ENCODE measurements at places on chromosomes 1 and 21.
A peak's percentile ranks its signal among the peaks of the same experiment; 100 is the strongest.

- DNase-seq = no peak
Measured at GRCh38 chr1:121538943-121539575, 354.3 kb downstream of the SRGAP2C start.

DNA sequence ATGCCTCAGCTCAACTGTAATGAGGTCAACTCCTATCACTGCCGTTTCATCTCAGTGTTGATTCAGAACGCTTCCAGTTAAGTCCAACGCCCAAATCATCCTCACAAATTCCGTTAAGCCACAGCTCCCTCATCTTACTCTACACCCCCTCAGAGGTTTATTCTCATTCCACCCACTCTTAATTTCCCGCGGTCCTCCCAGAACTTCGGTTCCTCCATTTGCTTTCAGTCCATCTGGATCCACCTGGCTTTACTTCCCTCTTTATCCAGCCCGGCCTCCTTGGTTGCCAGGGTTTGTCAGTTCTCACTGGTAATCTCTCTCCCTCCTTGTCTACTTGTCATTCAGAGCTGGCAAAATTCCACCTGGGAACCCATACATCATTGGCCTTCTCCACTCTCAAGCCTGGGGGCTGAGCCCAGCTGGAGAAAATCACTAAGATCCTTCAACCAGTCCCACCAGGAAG lies 51.3 kb upstream of the RUNX1 start:
- no peak for DNase-seq

DNA sequence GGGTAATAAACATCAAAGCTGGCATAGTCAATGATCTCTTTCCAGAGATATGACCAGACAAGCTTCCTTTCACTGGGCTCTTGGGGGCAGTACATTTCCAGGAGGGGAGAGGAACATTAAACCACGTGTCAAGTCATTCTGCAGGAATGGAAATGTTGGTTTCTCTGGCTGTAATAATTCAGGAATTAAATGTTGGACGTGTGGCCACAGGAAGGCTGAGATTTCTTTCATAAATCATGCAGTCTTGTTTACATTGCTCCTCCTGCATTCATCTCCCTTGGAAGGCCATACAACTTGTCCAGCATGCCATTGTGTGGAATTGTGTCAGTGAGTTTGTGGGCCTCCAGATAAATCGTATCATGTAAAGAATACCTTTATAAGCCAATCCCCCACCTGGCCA lies 259.2 kb downstream of the ADGRL2 start:
- no peak for DNase-seq

- no peak for DNase-seq
Measured at GRCh38 chr1:101438359-101438758, 201.5 kb downstream of the S1PR1 start.

DNA sequence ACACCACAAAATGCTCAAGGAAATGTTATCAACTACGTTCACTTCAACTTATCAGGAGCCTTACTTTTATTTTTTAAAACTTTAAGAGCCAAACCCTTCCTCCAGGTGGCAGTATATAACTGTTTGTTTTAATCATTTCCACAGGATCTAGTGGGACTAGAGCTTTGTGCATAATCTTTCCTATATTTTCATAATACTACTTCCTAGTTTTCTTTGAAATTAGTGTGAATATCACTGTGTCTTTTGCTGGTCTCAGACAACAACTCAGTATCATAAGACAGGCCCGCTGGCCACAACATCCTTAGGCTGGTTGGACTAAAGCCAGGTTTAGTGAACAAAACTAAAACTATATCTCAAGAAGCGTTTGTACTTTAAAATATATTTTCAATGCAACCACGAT lies 145.5 kb downstream of the TIAM1 start:
- DNase-seq = no peak

DNA sequence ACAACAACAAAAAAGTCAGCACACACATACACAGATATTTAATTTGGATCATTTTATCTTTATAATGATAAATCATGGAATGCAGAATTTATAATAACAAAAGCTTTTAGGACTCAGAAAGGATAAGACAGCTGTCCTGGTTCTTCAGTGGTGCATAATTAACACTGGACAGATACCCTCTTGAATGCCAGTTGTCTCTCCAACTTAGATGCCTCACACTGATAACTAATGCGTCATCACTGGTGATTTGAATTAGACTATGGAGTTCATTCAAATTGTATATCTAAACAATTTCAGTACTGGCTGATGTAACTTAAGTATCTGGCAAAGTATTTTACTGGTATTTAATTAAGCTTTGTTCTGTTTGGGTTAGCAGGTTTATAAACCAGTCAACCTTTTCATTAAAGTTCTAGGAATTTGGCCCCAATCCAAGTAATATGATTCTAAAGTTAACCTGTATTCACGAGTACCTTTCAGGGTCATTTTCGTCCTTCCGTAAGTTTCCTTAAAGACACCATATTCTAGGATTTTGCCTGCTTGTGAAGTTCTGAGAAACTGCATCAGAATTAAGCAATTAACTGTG lies 1199.5 kb upstream of the TMPRSS15 start:
- no peak for DNase-seq

- no peak for DNase-seq
Measured at GRCh38 chr21:17911628-17912027, 92.5 kb upstream of the C21orf91 start.

- no peak for DNase-seq
Measured at GRCh38 chr1:8567146-8567545, 249.2 kb downstream of the SLC45A1 start.

- no peak for DNase-seq
Measured at GRCh38 chr21:22927469-22927868, 1929.3 kb downstream of the NCAM2 start.

DNA sequence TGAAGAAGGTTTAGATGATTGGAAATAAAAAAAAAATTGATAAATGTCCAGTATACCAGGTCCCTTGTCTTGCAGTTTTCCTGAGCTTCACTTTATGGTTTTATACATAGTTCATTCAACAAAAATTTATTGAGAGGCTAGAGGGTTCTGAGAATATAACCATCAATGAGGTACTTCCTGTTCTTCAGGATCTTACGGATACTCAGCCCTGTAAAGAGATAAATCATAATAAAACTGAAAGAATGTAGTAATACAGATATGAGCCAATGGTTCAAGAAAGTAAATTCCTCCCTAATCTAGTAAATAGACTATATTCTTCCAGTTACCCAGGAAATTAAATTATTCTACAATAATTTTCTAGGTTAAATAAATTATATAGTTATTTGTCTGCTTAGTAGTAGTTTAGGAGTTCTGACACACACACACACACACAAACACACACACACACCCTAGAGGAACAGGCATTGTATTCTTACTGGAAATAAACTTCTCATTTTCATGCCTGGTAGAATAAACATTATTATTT lies 70.4 kb upstream of the HMCN1 start:
- DNase-seq = no peak

DNA sequence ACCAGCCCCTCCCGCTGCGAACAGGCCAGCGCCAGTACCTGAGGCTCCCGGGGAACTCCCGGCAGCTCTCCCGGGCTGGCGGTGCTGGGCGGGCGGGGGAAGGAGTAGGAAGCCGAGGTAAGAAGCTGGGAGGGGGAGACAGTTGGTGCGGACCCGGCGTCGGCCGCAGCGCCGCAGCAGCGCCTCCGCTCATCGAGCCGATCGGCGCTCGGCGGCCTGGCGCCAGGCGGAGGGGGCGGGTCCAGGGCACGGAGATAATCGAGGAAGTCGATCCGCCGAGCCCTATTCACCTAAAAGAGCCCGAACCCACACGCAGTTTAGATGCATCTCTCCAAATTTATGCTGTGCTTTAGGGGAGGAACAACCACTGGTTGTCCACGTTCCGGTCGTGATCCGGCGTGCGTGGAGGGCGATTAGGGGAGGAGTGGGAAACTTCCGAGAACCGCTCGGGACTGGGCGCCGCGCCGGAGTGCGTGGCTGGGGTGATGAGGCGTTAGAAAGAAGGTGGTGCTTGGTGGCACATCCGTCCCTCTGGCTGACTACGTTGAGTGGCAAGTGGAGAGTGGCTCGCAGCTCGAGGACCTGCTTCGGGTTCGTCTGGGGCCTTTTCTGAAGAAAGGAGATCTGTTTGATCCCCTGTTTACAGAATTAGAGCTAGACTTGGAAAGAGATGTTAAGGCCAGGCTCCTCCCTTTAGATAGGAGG lies at the start of gene VAMP4:
TSS of gene VAMP4 (minus strand) at position 194 of the 705 bp plus-strand sequence. CDS start 3,651 bp downstream, outside the sequence.
- DNase-seq = peak; percentile 85

DNA sequence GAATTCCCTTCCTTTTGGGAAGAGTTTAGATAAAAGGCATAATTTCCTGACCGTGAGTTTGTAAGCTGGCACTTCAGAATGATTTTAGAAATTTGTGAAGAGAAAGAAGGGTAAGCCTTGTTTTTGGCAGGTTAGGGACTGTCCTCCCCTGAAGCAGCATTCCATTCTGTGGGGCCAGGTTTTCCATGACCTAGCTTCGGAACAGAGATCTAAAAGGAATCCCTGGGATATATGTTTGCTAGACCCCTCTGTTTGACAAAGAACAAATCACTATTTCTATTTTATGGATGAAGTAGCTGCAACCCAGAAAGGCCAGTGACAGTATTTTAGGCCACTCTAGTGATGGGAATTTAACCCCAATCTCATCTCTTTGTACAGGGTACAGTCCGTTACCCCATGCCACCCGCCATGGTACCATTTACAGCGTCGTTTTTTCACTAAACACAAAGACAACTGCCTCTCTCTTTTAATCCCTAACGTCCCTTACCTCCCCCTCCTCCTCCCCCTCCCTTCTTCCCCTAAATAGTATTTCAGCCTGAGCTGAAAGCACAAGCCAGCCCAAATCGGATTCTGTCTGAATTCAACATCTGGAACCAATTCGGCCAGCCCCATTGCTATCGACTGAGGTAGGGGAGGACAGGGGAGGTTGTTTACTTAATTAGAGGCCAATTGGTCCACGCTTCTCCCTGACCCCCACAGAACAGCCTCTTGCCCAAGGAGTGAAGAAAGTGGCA lies 23.4 kb upstream of the IKBKE start:
- DNase-seq = no peak

- no peak for DNase-seq
Measured at GRCh38 chr1:229209386-229209785, 61.5 kb upstream of the RAB4A start.

- no peak for DNase-seq
Measured at GRCh38 chr1:89360716-89361115, 3.1 kb upstream of the GBP6 start.

- no peak for DNase-seq
Measured at GRCh38 chr1:51329443-51330325, 678 bp downstream of the TTC39A start.

DNA sequence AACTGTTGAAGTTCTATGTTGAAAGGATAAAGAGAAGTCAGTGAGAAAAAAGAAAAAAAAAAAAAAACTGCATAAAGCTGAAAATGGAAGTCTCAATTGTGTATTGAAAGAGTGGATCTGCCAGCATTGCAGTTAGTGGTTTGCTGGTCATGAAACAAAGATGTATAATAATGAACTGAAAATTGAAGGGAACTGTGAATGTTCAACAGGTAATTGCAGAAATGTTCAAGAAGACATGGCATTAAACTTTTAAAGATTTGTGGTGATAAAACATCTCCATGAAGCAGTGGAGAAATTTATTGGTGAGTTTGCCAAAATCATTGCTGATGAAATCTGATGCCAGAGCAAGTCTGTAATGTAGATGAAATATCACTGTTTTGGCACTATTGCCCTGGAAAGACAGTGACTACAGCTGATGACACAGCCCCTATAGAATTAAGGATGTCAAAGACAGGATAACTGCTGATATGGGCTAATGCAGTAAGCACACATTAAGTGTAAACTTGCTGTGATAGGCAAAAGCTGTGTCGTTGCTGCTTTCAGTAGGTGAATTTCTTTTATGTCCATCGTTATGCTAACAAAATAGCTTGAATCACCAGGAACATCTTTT lies 71.0 kb downstream of the RD3 start:
- no peak for DNase-seq

GRCh38 chr21:38802050-38803026 lies 3.4 kb upstream of the ETS2 start:
- no peak for DNase-seq

- DNase-seq = no peak
Measured at GRCh38 chr1:36149973-36150295, 648 bp upstream of the TRAPPC3 start.

DNA sequence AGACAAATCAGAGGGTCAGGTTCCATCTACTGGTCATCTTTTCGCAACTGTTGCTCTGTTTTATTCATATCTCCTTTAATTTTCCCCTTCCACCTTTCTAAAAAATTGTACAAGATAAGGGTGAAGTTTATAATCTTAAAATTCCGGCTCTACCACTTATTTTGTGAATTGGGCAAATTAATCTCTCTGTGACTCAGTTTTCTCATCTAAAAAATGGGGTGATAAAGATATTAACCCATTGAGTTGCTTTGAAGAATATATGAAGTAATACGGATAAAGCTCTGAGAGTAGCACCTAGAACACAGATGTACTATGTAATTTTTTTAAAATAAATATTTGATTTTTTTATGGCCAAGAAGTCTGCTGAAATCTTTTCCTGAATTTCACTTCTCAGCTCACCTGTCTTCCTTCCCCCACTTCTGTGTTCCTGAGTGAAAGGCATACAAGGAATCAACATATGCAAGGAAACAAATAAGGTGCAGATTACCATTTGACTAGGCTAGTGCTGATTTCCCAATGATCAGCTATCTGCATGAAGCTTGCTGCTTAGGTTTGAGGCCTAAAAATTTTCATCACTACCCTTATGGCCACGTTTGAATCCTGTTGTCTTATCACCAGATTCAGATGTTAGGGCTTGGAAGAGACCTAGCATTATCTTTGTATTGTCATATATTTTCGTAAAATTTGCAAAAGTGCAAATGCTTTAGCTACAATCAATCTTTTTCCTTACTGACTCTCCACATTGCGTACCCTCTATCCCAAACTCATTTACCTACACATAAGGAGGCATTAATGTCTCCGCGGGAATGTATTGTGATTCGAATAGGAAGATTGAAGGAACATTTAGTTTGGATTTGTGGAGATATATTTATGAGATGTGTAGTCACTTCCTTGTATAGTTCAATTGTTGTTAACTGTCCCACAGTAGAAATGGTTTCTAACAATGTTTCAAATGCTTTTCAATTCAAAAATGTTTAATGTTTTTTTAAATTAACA lies 718.3 kb upstream of the PTBP2 start:
- DNase-seq = no peak

- DNase-seq = no peak
Measured at GRCh38 chr1:240991230-240991629, 365.8 kb downstream of the RGS7 start.

GRCh38 chr1:210769473-210769872 lies 364.5 kb downstream of the KCNH1 start:
- no peak for DNase-seq

- DNase-seq = peak; percentile 54
Measured at GRCh38 chr1:110554871-110555801, 36.2 kb upstream of the KCNA10 start.

DNA sequence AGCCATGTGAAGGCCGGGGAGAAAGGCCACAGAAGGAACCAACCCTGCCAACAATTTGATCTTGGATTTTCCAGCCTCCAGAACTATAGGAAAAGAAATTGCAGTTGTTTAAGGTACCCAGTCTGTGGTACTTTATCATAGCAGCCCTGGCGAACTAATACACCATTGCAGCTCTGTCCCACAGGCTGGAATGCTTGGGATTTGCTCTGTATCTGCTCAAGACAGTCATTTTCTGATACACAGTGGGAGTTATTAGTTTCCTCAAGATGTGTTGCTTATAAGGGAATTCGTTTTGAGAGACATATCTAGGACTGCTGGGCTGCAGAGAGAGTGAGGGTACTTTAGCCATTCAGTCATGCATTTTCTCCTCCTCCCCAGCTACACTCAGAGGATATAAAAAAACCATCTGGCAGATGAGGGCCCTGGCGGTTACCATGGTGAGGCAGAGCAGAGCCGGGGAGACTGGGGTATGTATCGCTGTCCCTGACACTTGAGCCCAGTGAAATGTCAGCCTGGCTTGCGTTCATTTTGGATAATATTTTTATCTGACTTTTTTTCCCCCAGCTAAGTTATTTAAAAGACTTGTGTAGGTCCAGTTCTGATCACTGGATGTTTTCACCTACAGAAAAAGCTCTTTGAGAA lies 104.6 kb downstream of the DIRAS3 start:
- DNase-seq = no peak

All from activated T-cell treated with anti-CD3 and anti-CD28 coated beads for 48 hours (primary cell).